Psoas muscle (tissue), 8 donors: ENCODE measurements at places on chromosomes 13 and 19. TPM values are rescaled to one million over a fixed set of nuclear protein-coding genes. Genes with fewer than 3 reads are reported as not detected.

The GARIN5A gene
- total RNA-seq = 5.0 TPM

DNA sequence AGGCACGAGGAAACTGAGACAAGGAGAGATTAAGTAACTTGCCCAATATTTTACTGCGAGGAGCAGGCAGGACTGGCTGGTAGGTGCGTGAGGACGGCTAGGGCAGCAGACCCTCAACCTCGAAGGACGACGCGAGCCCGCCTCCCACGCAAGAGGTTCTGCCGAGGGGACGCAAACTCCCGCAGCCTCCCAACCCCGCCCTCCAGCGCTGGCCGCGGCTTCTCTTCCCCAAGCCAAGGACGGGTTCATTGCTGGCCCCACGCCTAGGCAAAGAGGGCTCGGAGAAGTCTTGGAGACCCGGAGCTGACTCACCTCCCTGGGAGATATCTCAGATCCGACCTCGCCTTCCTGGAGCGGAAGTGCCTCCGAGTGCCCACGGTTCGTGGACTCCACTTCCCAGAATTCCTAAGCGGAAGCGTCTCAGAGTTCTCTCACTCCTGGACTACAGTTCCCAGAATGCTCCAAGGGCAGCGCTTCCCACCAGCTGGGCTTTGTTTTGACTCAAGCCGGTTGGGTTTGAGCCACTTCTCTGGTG lies at the start of gene ZNF235:
Gene ZNF235, minus strand, starts transcription at position 367 of the 535 bp plus-strand sequence. CDS start 1,621 bp downstream, outside the sequence.
- H3K4me1 ChIP-seq = peaks cover 3% of the 10 kb centered on the region
- no peaks in the 10 kb centered on the region for H3K27me3 ChIP-seq
- peak; percentile 92 for DNase-seq
- peak within 1 kb of the TSS; percentile 92 for H3K4me3 ChIP-seq
- H3K36me3 ChIP-seq = peaks cover 34% of the 10 kb centered on the region

The CGB5 gene
- not detected for total RNA-seq

DNA sequence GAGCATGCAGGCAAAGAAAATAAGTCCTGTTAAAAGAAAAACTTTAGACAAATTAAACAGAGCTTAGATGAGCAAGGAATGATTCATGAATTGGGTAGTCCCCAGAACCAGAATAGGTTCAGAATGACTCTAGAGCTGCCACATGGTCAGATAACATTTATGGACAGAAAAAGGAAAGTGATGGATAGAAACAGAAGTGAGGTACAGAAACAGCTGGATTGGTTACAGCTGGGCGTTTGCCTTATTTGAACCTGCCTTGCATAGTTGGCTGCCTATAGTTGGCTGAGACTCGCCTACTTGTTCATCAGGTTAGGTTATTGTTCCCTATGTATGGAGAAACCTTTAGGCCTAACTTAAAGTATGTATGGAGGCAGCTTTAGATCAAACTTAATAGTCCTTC lies 35.4 kb downstream of the WDFY2 start:
- no peaks in the 10 kb centered on the region for H3K36me3 ChIP-seq
- no peak overlapping the region for H3K27ac ChIP-seq
- H3K27me3 ChIP-seq = no peaks in the 10 kb centered on the region

DNA sequence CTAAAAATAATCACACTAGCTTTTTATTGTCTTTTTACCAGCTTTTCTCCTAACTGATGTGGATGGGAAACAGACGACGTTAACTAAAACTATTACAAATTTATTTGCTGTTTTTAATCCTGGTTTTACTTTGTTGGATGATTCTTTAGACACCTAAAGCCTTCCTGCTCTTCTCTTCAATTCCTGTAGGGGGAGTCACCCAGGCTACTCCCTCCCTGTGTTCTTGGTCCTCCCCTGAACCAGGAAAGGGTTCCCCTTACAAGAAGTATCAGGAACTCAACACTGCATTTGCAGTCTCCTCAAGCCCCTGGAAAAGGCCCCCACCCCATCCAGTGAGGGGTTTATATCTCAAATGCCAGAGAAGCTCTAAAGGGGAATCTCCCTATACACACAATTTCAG lies 206.1 kb downstream of the SUCLA2 start:
- no peak overlapping the region for H3K4me3 ChIP-seq
- no peaks in the 10 kb centered on the region for H3K4me1 ChIP-seq
- H3K27me3 ChIP-seq = no peaks in the 10 kb centered on the region
- no peaks in the 10 kb centered on the region for H3K36me3 ChIP-seq

DNA sequence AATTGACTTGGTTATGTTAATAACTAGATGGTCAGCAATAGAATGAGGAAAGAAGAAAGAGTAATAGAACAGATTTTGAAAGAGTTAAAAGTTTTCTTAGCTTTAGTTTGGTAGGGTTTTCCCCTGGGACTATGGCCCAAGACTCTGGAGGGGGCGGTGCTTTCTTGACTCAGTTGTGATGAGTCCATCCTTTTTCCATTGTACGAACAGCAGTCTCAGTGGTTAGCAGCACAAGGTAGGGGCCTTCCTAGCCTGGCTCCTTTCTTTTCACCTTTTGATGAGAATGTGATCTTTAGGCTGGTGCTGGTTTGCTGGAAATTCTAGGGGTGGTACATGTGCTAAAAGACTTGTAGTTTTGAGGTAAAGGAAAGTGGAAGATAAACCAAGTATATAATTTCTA lies 38.8 kb downstream of the ZNF506 start:
- no peak overlapping the region for H3K27ac ChIP-seq
- no peak overlapping the region for H3K4me3 ChIP-seq
- H3K36me3 ChIP-seq = peaks cover 17% of the 10 kb centered on the region
- H3K27me3 ChIP-seq = no peaks in the 10 kb centered on the region

DNA sequence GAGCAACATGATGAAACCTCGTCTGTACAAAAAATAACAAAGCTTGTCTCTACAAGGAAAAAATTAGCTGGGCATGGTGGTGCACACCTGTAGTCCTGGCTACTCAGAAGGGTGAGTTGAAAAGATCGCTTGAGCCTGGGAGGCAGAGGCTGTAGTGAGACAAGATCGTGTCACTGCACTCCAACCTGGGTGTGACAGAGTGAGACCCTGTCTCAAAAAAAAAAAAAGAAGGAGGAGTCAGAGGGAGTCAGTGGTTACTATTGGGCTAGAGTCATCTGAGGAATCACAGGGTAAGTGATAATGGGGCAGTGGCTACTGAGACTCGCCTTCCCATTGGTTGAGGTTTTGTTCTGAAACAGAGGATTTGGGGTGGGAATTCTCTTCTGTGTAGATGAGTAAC lies 1.9 kb upstream of the GPI start:
- peaks cover 2% of the 10 kb centered on the region for H3K36me3 ChIP-seq
- no peak for DNase-seq
- no peak overlapping the region for H3K4me3 ChIP-seq
- no peak overlapping the region for H3K27ac ChIP-seq
- no peaks in the 10 kb centered on the region for H3K27me3 ChIP-seq
- H3K4me1 ChIP-seq = peaks cover 30% of the 10 kb centered on the region

DNA sequence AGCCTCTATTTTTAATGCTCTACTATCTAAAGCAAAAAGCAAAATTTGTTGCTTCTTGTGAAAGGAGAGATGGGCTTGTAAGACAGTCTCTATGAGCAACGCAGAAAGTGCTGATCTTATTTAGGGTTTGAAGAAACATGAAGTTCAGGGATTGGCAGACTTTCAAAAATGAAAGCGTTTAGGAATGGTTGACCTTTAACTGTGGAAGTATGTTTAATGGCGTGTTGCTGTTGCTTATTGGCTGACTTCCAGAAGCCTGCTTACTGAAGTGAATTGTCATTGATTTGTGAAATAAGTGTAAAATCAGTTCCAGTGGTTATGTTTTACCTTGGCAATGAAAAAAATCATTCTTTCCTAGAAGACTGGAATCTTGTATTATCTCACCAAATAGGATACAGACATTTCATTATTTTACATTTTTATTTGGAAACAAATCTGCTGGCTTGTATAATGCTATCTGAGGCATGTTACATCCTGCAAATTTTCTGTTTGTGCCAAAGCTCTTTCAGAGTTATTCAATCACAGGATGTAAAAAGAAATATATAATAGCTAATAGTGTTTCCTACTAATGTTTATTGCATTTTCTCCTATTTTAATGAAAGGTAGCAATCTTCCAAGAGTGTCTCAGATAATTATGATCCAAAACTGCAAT lies 221.3 kb upstream of the SLITRK6 start:
- H3K27me3 ChIP-seq = no peaks in the 10 kb centered on the region
- H3K4me1 ChIP-seq = no peaks in the 10 kb centered on the region
- H3K36me3 ChIP-seq = no peaks in the 10 kb centered on the region
- H3K4me3 ChIP-seq = no peak overlapping the region
- DNase-seq = no peak
- H3K27ac ChIP-seq = no peak overlapping the region

GRCh38 chr19:39996218-39996810 lies 546 bp upstream of the ZNF546 start:
- H3K36me3 ChIP-seq = no peaks in the 10 kb centered on the region
- peak overlapping the region; percentile 86 for H3K27ac ChIP-seq
- H3K27me3 ChIP-seq = no peaks in the 10 kb centered on the region
- peak overlapping the region; percentile 96 for H3K4me3 ChIP-seq
- no peak for DNase-seq

- peaks cover 13% of the 10 kb centered on the region for H3K27me3 ChIP-seq
- H3K4me1 ChIP-seq = no peaks in the 10 kb centered on the region
- no peak overlapping the region for H3K27ac ChIP-seq
- no peak for DNase-seq
- H3K4me3 ChIP-seq = no peak overlapping the region
- no peaks in the 10 kb centered on the region for H3K36me3 ChIP-seq
Measured at GRCh38 chr13:113748862-113749451, 10.1 kb upstream of the TMEM255B start.

GRCh38 chr19:5396096-5396939 lies 55.7 kb upstream of the PTPRS start:
- H3K27ac ChIP-seq = no peak overlapping the region
- no peak overlapping the region for H3K4me3 ChIP-seq
- H3K36me3 ChIP-seq = no peaks in the 10 kb centered on the region
- DNase-seq = no peak
- no peaks in the 10 kb centered on the region for H3K4me1 ChIP-seq
- peaks cover 64% of the 10 kb centered on the region for H3K27me3 ChIP-seq

- H3K27ac ChIP-seq = no peak overlapping the region
- H3K36me3 ChIP-seq = no peaks in the 10 kb centered on the region
- peaks cover 2% of the 10 kb centered on the region for H3K27me3 ChIP-seq
- H3K4me3 ChIP-seq = no peak overlapping the region
- no peak for DNase-seq
- H3K4me1 ChIP-seq = no peaks in the 10 kb centered on the region
Measured at GRCh38 chr19:35330475-35330874, 1.5 kb downstream of the CD22 start.

DNA sequence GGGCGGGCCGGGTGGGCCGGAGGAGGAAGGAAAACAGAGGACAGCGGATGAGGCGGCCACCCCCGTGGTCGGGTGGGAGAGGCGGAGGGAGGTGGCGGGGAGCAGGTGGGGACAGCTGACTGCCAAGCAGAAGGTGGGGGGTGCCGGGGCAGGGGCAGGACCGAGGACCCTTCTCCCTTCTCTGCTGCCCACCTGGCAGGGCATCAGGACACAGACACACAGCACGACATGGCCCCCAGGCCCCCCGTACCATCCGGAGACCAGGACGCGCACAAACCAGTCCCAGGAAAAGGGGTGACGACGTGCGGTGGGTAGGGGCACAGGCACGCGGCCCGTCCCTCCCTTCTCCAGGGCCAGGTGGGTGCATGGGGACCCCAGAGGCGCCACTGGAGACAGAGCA lies 11.0 kb upstream of the CACTIN start:
- H3K36me3 ChIP-seq = no peaks in the 10 kb centered on the region
- H3K4me1 ChIP-seq = no peaks in the 10 kb centered on the region
- H3K4me3 ChIP-seq = no peak overlapping the region
- no peak overlapping the region for H3K27ac ChIP-seq
- no peak for DNase-seq

DNA sequence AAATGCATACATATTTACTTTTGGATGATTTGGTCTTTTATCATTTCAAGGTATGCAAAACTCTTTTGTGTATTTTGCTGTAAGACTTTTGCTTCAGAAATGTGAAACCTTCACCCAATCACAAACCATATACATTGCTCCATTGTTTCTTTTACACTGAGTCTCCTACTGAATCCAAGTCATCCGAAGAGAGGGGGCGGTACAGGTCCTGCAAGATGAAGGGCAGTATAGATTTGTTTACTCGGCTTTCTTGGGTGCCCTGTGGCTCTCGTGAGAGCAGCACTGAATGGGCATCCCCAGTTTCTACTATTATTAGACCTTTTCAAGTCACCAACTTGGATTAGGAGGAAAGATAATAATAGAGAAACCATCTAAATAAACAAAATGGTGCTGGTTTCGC lies 280.6 kb downstream of the DCLK1 start:
- no peaks in the 10 kb centered on the region for H3K27me3 ChIP-seq
- no peak for DNase-seq
- H3K27ac ChIP-seq = no peak overlapping the region
- H3K36me3 ChIP-seq = no peaks in the 10 kb centered on the region
- peaks cover 11% of the 10 kb centered on the region for H3K4me1 ChIP-seq
- no peak overlapping the region for H3K4me3 ChIP-seq

DNA sequence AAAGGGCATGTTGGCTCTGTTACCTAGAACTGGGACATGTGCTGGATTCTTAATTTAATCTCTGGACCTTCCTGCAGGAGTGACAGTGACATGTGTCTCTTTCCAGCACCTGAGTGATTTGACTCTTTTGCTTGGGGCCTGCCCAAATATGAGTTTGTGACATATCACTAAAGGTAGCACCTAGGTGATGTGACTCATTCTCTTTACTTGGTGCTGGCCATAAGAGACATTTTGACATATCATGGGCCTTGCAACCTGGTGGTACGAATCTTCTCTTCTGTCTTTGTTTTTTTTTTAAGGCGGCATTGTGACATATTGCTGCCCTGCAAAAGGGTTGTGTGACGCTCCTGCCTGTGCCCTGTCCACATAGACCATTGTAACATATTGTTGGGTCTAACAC lies 65.9 kb upstream of the ZNF43 start:
- H3K4me3 ChIP-seq = no peak overlapping the region
- H3K27me3 ChIP-seq = no peaks in the 10 kb centered on the region
- no peak for DNase-seq
- no peaks in the 10 kb centered on the region for H3K36me3 ChIP-seq
- H3K27ac ChIP-seq = no peak overlapping the region

GRCh38 chr13:108835083-108835482 lies 205.7 kb downstream of the MYO16 start:
- H3K4me3 ChIP-seq = no peak overlapping the region
- DNase-seq = no peak
- no peaks in the 10 kb centered on the region for H3K4me1 ChIP-seq
- no peaks in the 10 kb centered on the region for H3K36me3 ChIP-seq
- H3K27me3 ChIP-seq = no peaks in the 10 kb centered on the region
- no peak overlapping the region for H3K27ac ChIP-seq

The SERTM1 gene
- not detected for total RNA-seq

The PRODH2 gene
- total RNA-seq = not detected

- H3K4me3 ChIP-seq = no peak overlapping the region
- no peaks in the 10 kb centered on the region for H3K4me1 ChIP-seq
- no peaks in the 10 kb centered on the region for H3K27me3 ChIP-seq
- no peak for DNase-seq
- H3K27ac ChIP-seq = no peak overlapping the region
Measured at GRCh38 chr13:91894316-91894715, 495.9 kb downstream of the GPC5 start.

The FLT3 gene
- total RNA-seq = 0.19 TPM

DNA sequence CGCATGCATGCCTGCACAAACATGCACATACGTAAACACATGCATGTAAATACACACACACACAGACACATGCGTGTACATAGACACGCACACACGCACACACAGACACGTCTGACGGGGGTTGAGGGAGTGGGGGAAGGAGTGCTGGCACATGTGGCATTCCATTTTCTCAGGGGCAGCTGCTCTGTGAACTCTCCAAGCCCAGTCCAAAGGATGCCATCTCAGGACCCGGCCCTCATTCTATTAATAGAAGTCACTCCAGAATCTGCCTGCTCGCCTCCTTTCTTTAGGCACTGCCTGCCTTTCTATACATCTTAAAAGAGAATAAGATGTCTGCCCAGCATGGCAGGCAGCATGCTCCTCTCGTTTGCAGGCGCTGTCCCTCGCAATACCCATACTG lies 5.3 kb downstream of the ARHGEF7 start:
- no peak overlapping the region for H3K4me3 ChIP-seq
- H3K27me3 ChIP-seq = no peaks in the 10 kb centered on the region
- DNase-seq = no peak
- peaks cover 31% of the 10 kb centered on the region for H3K4me1 ChIP-seq
